ENCODE measurements at places on chromosomes 12 and 14. TPM values are rescaled to one million over a fixed set of nuclear protein-coding genes. Genes with fewer than 3 reads are reported as not detected.

- H3K27ac ChIP-seq, result no peak overlapping the region
- DNase-seq, result no peak
- no peaks in the 10 kb centered on the region for H3K36me3 ChIP-seq
- peaks cover 9% of the 10 kb centered on the region for H3K4me1 ChIP-seq
- H3K27me3 ChIP-seq, result no peaks in the 10 kb centered on the region
Measured at GRCh38 chr14:50534416-50534815, 2.0 kb upstream of the MAP4K5 start.

GRCh38 chr14:47392326-47392725 lies 283.1 kb downstream of the MDGA2 start:
- no peaks in the 10 kb centered on the region for H3K4me1 ChIP-seq
- DNase-seq, result no peak
- H3K27ac ChIP-seq, result no peak overlapping the region
- no peak overlapping the region for H3K4me3 ChIP-seq

DNA sequence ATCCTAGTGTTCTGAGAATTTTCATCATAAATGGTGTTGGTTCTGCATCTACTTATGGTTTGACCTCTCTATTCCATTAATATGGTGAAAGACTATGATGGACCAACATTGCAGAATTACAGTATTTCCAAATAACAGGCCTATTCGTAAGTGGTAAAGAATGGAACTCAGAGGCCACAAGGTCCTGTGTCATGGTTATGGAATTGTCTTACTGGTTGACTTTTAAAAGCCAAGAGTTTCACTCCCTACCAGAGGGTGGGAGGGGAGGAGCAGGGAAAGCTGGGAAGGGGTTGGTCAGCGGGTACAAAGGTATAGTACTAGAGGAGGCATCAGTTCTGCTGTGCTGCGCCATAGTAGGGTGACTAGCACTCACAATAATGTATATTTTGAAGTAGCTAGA lies 153.4 kb downstream of the TMEM132D start:
- no peak overlapping the region for H3K27ac ChIP-seq
- H3K36me3 ChIP-seq, result no peaks in the 10 kb centered on the region
- H3K27me3 ChIP-seq, result no peaks in the 10 kb centered on the region

DNA sequence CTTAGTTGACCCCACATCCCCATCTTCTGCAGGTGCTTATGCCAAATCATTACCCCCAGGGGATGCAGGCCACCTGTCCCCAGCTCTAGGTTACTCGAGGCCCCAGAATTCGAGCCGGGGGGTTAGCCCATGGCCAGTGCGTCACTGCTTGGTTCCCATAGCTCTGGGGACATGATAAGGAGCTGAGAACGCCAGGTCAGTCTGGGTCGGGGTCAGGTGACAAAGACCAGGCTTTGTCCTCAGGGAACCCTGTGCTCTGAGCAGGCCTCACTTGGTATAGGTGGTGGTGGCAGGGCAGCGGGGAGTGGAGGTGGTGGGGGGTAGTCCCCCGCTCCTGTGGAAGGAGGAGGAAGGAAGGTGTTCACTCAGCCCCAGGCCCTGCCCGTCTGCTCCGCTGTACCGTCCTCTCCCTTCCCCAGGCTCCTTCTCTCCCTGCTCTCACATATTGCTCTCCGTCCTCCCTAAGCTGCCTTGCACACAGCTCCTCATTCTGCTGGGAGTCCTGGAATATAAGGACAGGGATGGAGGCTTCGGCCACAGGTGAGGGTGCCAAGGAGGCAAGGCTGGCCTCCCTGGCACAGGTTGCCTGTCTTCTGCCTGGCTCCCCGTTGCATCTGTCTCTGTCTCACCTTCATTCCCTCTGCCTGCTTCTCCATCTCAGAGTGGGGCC lies 2.0 kb upstream of the MYH6 start:
- no peaks in the 10 kb centered on the region for H3K4me1 ChIP-seq
- DNase-seq, result no peak
- no peaks in the 10 kb centered on the region for H3K36me3 ChIP-seq
- H3K27me3 ChIP-seq, result peaks cover 42% of the 10 kb centered on the region
- H3K4me3 ChIP-seq, result no peak overlapping the region
- H3K27ac ChIP-seq, result no peak overlapping the region

- DNase-seq, result no peak
- H3K27ac ChIP-seq, result no peak overlapping the region
Measured at GRCh38 chr14:72518809-72519377, 375.0 kb downstream of the DPF3 start.

- 0 out of 2 replicates have a peak, but pooled peaks cover 1% of the 10 kb centered on the region for H3K4me1 ChIP-seq
- peaks cover 15% of the 10 kb centered on the region for H3K27me3 ChIP-seq
- no peaks in the 10 kb centered on the region for H3K36me3 ChIP-seq
- H3K4me3 ChIP-seq, result peak within 1 kb of the TSS; percentile 63
Measured at GRCh38 chr12:21940549-21941505, at the start of gene ABCC9. ABCC9 (minus strand) TSS chr12:21941426; CDS start chr12:21936674, 4,752 bp downstream.

DNA sequence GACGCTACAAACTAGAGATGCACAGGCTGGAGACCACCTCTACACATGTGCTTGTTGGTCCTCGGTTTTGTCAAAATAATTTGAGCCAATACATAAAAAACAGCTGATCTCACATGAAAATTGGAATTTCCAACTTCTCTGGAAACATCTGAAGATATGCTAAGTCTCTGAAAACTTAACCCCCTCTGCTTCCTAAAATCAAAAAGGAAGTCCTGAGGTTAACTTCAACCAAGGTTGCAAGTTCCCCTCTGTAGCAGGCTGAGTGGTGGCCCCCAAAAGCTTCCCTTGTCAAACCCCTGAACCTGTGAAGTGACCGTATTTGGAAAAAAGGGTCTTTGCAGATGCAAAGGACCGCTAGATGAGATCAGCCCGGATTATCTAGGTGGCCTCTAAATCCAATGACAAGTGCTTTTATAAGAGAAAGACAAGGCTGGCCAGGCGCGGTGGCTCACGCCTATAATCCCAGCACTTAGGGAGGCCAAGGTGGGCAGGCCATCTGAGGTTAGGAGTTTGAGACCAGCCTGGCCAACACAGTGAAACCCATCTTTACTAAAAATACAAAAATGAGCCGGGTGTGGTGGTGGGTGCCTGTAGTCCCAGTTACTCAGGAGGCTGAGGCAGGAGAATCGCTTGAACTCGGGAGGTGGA lies 32.0 kb upstream of the VPS37B start:
- no peak for DNase-seq
- no peak overlapping the region for H3K4me3 ChIP-seq
- no peaks in the 10 kb centered on the region for H3K27me3 ChIP-seq
- H3K36me3 ChIP-seq, result peaks cover 2% of the 10 kb centered on the region

DNA sequence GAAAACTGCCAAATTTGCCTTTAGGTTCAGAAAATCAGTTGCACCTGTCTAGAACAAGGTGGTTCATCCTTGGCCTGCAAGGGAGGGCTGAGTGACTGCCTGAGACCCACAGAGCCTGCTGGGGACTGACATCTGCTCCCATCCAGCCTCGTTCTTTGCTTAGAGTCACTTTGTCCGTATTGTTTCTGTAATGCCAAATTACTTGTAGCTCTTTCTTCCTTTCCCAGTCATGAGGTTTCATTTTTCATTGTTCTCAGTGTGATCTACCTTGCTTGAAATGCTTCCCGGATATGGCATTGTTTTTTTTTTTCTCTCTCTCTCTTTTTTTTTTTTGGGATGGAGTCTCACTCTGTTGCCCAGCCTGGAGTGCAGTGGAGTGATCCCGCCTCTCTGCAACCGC lies 21.3 kb downstream of the TSPAN9 start:
- no peaks in the 10 kb centered on the region for H3K27me3 ChIP-seq
- H3K4me3 ChIP-seq, result no peak overlapping the region
- no peak for DNase-seq

DNA sequence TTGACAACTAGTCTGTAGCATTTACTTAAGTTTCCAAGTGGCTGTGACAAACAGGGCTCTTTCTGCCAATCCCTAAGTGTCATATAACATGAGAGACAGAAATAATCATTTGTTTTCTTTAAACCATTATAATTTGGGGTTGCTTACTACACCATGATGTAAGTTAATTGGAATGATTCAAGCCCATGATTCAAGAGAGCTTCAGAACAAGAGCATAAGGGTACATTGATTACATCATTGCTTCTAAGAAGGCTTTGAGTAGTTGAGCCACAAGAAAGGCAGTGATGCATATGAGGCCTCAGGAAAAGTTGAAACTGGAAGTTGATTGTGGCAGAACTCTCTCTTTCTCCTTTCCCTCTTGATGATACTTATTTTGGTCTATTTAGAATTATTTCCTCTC lies 444.0 kb downstream of the CCER1 start:
- DNase-seq, result peak; percentile 76
- no peaks in the 10 kb centered on the region for H3K36me3 ChIP-seq

DNA sequence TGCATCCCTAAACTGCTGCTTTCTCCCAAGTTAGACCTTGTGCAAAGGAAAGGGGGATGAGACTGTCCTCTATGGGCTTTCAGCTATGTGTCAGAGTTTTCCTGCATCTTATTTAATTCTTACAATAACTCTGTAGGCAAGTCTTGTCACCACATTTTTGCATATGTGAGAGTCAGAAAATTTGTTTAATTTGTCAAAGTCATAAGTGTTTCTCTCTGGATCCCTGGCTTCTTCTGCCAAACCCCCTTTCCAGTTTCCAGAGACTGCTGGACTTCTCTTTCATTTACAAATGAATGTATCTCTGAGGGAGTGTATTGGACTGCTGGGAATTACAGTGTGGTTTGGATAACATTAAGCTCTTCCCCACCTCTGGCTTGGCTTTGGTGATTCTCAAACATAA lies 877.6 kb upstream of the SEL1L start:
- no peaks in the 10 kb centered on the region for H3K27me3 ChIP-seq
- no peak overlapping the region for H3K4me3 ChIP-seq
- no peak overlapping the region for H3K27ac ChIP-seq
- DNase-seq, result no peak

SLCO1A2 gene
- not detected for total RNA-seq

LRRIQ1 gene
- 0.28 TPM for total RNA-seq

FOXG1 gene
- total RNA-seq, result not detected

KRT71 gene
- not detected for total RNA-seq

AQP2 gene
- total RNA-seq, result not detected

All from IMR-90 (cell line).